ENCODE measurements at places on chromosomes 6 and 20.

DNA sequence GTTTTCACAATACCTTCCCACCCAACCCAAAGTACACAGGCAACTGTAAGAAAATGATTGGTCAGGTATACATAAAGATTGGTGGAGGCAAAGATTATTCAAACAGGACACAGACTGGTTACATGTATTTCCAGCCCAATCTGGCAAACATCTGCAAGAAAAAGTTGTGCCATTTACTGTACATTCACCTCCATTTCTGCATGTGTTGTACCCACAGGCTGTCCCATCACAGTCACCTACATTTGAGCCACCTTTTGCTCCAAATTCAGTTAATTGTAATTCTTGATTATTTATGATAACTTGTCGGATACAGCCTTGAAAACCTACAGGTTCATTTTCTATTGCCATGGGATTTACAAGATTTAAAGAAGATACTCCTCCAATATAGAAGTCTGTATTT is 85.6 kb downstream of the PHF3 start:
- no peak for DNase-seq

DNA sequence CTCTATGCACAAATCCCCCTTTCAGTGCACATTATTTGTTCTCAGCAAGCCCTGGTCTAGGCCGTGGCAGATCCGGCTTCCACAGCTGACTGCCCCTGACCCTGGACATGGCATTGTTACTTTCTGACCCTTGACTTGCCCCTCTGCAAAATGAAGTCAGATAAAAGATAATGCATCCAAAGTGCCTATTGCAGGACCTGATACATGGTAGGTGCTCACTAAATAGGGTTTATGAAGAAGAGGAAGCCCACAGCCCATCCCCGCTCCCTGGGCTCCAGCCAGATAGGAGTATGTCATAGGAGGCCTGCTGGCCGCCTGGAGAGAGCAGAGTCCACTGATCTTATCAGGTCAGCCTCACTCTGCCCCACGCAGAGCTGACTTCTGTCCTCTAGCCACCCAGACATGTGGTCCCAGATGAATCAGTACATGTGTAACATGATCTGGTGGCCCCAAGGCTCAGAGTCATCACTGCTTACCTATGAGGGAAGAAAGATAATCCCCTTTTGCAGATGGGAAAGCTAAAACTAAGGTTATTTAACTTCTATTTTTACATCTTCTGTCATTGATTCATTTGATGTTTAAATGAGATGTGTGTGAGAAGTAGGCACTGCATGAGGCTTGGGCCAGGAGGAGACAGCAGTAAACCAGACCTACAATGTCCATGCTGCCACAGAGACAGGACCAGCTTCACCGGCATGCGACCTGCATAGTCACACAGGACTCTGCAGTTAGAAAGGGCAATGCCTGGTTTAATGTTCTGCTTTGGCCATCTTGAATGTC is 20.4 kb downstream of the MAFB start:
- DNase-seq, result no peak

- no peak for DNase-seq
Observed at GRCh38 chr6:163608204-163608644, 193.7 kb downstream of the QKI start.

- DNase-seq, result no peak
Observed at GRCh38 chr20:43722153-43722505, 4.7 kb downstream of the GTSF1L start.

DNA sequence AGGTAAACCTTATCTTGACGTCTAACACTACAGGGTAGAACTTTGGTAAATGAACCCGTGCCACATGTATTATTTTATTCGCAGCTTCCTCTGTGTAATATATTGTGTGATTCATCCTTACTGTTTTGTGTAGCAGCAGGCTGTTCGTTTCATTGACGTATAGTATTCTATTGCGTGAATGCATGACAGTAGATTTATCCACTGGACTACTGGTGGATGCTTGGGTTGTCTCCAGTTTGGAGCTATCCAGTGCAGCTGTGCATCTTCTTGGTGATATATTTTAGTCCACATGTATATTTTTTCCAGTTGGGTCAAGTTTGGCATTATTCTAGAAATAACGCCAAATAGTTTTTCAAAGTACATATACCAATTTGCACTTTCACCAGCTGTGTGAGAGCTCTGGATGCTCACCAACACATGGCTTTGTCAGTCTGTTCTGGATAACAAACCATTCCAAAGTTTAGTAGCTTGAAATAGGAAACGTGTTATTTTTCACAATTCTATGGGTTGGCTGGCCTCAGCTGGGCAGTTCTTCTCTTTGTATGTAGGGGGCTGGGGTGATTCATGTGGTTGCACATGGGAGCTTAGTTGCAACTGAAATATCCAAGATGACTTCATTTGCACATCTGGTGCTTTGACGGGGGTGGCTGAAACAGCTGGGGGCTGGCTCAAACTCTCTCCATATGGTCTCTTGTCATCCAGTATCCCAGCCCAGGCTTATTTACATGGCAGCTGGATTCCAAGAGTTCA is 9.3 kb downstream of the ECT2L start:
- no peak for DNase-seq

- DNase-seq, result no peak
Observed at GRCh38 chr6:29685718-29686326, 4.9 kb upstream of the ZFP57 start.

DNA sequence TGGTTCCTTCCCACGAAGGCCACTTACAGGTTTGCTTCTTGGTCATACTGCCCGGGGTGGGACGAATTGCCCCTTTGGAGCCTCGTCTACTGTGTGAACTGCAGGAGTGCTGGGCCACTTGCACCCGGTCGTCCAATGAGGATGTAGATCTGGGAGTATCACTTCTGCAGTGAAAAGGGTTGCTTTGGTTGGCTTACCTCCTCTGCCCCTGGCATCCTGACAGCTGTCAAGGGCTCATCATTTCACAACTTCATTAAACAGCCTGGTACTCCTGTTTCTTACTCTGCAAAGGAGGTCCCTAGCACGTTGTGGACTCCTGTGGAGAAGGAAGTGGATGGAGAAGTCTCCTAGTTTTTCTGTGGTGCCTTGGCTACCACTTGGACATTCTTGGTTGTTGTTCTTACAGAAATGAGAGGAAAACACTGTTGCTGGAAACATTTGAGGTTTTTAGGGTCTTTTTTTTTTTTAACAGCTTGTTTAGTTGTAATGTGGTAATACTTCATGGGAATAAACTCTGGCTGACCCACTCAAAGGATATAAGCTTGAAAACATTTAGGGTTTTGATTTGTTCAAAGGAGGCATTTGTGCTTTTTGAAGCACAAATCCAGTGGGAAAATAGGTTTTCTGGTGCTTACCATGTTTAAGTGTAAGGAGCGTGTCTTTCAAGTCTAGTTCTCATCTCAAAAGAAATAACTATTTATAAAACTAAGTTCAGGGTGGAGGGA is 60.7 kb downstream of the AKAP12 start:
- DNase-seq, result no peak

DNA sequence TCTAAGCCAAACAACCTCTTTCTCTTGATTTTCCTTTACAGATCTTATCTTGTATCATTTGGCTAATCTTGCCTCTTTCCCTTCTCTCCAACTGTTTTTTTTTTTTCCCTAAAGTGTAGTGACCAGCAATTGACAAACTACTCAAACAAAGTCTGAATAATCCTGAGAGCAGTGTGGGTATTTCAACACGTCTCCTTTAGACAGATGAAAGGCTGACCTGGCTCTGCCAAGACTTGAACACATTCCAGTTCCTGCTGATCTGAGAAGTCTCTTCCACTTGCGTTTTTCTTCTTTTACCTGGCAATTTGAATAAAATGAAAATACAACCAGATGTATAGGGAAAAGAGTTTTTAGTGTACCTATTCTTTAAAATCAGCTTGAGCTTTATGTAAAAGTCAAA is 168.4 kb downstream of the GJA10 start:
- no peak for DNase-seq

DNA sequence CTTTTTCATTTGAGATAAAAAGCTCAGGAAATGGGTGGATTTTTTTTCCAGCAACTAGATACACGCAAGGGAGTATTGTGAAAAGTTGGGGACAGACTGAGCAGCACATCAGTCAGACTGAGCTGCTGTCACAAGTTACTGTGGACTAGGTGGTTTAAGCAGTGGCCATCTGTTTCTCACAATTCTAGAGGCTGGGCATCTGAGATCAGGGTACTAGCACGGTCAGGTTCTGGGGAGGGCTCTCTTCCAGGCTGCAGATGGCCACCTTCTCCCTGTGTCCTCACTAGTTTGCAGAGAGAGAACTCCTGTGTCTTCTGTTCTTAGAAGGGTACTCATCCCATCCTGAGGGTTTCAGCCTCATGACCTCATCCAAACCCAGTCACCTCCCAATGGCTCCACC is 178.3 kb downstream of the SYNDIG1 start:
- DNase-seq, result no peak

- DNase-seq, result no peak
Observed at GRCh38 chr6:15861486-15861885, 198.7 kb upstream of the DTNBP1 start.

DNA sequence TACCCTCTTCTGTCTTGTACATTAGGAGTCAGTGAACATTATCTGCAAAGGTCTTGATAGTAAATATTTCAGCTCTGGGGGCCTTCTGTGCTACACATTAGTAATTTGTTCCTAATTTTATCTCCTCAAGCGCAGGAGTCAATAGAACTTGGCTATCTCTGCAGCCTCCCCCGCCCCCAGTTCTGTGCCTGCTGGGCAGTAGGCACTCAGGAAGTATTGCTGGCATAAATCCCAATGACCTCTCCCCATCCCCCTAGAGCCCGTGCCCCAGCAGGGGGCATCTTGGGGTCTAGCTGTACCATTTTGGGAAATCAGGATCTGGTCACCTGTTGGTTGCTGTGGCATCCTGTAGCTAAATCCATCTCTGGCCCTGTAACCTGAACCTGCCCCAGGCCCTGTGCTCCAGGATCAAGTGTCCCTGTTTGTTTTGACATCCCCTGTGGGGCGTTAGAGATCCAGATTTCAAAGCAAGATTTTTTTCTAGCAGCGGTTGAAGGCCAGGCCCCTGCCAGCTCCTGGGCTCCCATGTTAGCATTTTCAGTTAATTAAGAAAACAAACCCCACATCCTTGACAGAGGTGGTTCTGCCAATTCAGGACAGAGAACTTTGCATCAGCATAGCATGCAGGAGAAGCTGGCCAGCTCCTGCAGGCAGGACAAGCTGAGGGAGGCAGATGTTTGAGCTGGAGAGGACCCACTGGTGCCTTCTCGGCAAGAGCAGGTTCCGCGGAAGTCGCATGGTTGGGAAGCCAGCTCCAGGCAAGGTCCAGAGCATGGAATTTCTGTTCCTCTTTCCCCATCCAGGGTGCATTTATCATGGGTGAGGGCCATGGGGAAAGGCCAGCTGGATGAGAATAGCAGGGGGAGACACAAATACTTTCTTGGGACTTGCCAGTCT is 32.1 kb downstream of the DAAM2 start:
- no peak for DNase-seq

DNA sequence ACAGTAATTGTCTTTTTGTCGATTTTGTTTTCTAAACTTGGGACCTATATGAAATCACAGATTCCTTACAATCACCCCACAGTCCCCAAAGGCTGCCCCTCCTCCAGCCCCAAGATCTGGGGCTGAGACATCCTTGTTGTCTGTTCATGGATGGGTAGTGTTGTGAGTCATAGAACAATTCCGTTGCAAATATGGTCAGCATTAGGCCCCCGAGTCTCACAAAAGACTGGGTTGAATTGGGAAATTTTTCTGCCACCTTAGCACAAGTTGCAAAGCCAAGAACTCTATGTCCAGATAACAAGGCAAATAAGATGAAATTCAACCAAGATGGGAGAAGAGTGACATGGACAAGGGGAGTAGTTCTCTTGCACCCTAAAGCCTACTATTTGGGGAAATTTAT is 10.5 kb upstream of the TAB2 start:
- DNase-seq, result no peak

GRCh38 chr6:120355822-120356221 is 978.5 kb downstream of the TBC1D32 start:
- DNase-seq, result no peak

DNA sequence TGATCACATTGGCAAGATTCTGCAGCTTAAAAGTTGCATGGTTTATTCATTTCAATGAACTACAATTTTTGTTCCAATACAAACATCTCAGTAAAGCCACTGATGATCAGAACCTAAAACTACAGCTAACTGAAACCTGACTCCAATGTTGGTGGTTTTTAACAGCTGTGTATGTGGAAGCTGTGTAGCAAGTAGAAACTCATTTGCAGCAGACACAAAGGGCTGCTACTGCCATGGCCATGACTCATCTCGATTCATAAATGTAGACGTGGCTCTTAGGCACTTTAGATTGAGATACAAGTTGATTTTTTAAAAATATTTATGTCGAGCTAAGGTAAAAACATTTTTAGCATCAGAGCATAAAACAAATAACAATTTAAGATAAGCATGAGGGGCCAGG is 19.5 kb upstream of the MAP3K4 start:
- DNase-seq, result no peak

- DNase-seq, result no peak
Observed at GRCh38 chr6:6741264-6741663, 152.7 kb downstream of the LY86 start.

DNA sequence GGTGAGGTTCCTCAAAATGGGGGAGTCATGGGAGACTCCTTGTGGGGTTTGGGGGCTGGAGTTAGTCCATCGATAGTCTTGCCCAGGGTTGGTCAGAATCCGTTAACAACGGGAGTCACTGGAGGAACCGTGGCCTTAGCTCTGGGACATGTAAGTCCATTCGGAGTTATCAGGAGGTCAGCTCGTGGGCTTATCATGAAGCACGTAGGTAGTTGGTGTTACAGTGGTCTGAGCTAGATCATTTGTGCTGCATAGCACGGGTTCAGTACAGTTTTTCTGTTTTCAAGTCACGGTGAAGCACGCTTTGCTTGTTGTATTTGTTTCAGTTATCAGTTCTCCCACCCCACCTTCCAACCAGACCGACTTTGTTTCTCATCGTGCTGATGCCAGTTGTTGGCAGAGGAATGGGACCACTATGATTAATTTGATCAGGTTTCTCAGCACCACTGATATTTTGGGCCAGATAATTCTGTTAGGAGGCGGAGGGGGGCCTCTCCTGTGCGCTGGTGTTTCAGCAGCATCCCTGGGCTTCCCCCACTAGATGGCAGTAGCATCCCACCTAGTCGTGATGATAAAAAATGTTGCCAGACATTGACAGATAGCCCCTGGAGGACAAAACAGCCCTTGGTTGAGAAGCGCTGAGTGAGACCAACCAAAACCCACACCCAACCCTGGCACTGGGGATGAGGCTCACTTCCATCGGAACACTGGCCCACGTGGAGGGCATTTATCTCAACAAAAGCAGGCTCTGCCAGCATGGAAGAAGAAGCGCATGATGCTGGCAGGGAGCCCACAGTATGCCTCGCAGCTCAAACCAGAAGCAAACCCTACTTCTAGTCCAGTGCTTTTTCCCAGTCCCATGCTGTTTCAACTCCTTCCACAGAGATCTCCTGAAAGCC is 2.2 kb upstream of the APMAP start:
- peak; percentile 57 for DNase-seq

GRCh38 chr20:19911810-19912382 is 105.3 kb upstream of the NAA20 start:
- no peak for DNase-seq

DNA sequence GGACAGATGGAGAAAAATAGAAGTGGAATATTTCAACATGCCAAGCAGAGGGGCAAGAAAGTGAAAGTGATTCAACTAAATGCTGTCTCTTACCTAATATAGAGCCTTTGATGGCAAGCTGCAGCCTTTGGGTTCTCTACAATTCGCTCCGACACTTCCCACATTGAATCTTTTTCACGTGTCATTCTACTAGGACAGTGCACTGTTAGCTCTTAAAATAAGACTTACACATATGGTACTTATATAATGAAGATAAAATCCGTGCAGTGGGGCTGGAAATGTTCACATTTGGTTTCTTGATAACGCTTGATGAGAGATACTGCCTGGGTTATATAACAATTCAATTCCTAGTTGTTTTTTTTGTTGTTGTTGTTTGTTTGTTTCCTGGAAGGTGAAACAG is 502.4 kb downstream of the LMBRD1 start:
- no peak for DNase-seq
